ENCODE measurements at places on chromosomes 7 and 10. TPM values are rescaled to one million over a fixed set of nuclear protein-coding genes. Genes with fewer than 3 reads are reported as not detected.
A peak's percentile ranks its signal among the peaks of the same experiment; 100 is the strongest.

GRCh38 chr7:67863911-67864310, 867.3 kb downstream of the TYW1 start:
- H3K27me3 ChIP-seq, result no peaks in the 10 kb centered on the region
- H3K36me3 ChIP-seq, result no peaks in the 10 kb centered on the region
- H3K27ac ChIP-seq, result no peak overlapping the region
- no peak for DNase-seq
- H3K4me3 ChIP-seq, result no peak overlapping the region

DNA sequence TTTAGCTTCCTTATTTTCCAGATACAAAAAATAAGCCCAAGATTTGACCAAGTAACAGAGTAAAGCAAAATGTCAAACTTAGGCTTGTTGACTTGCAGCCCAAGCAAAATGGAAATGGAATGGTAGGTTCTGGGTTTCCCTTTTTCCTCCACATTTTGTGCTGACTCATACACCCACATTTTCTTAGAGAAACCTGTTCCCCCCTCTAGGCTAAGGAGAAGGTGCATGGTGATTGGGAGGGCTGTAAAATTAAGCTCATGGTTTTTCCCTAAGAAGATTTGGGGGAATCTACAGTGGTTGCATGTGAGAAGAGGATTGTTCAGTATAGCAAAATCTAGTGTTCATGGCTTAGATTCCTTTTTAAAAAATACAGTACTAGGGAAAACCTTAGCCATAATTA, 127.4 kb downstream of the ARL4A start:
- DNase-seq, result no peak
- no peak overlapping the region for H3K4me3 ChIP-seq
- H3K27ac ChIP-seq, result no peak overlapping the region
- H3K4me1 ChIP-seq, result no peaks in the 10 kb centered on the region
- no peaks in the 10 kb centered on the region for H3K36me3 ChIP-seq
- H3K27me3 ChIP-seq, result no peaks in the 10 kb centered on the region

GRCh38 chr10:20908391-20908790, 11.3 kb upstream of the NEBL start:
- H3K4me3 ChIP-seq, result no peak overlapping the region
- no peak for DNase-seq
- no peaks in the 10 kb centered on the region for H3K36me3 ChIP-seq
- no peaks in the 10 kb centered on the region for H3K27me3 ChIP-seq
- H3K4me1 ChIP-seq, result no peaks in the 10 kb centered on the region

GRCh38 chr10:52940921-52941320, 168.3 kb upstream of the MBL2 start:
- no peak overlapping the region for H3K27ac ChIP-seq
- no peaks in the 10 kb centered on the region for H3K4me1 ChIP-seq
- H3K36me3 ChIP-seq, result no peaks in the 10 kb centered on the region
- H3K4me3 ChIP-seq, result no peak overlapping the region
- H3K27me3 ChIP-seq, result no peaks in the 10 kb centered on the region
- DNase-seq, result no peak

DNA sequence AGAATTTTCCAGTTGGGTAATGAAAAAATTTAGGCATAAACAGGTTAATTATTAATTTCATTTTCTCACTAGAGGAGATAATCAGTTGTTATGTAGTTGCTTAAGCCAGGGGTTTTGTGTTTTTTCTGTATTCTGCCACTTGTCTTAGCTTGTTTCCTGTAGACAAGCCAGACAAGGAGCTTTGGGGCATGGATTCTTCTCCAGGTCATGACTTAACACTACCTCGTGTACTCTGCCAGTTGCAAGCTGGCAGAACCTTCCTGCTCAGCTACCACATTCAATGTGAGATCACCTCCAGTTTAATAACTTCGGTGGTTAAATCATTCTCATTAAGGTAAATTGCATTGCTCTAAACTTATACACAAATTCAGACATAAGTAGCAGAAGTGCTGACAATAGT, 1.8 kb downstream of the CCM2 start:
- no peaks in the 10 kb centered on the region for H3K27me3 ChIP-seq
- no peaks in the 10 kb centered on the region for H3K36me3 ChIP-seq
- peak overlapping the region; percentile 93 for H3K4me3 ChIP-seq

DNA sequence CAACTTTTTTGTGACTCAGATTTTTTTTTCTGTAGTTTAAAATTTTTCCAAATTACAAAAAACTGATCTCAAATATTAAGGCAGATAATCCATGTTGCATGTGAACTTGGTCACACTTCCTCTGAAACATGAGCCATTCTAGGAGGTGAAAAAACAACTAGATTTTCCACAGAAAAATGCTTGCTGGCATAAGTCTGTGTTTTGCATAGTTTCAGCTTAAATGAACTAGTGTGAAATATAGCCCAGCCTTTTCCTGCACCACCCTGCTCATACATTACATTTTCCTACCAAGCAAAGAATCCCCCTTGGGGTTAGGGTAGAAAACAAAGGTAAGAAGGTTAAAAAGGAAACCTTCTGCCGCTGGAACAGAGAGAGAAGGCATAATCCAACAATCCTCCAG, 48.2 kb downstream of the SLC25A13 start:
- H3K27ac ChIP-seq, result no peak overlapping the region
- H3K36me3 ChIP-seq, result no peaks in the 10 kb centered on the region
- no peak overlapping the region for H3K4me3 ChIP-seq

DNA sequence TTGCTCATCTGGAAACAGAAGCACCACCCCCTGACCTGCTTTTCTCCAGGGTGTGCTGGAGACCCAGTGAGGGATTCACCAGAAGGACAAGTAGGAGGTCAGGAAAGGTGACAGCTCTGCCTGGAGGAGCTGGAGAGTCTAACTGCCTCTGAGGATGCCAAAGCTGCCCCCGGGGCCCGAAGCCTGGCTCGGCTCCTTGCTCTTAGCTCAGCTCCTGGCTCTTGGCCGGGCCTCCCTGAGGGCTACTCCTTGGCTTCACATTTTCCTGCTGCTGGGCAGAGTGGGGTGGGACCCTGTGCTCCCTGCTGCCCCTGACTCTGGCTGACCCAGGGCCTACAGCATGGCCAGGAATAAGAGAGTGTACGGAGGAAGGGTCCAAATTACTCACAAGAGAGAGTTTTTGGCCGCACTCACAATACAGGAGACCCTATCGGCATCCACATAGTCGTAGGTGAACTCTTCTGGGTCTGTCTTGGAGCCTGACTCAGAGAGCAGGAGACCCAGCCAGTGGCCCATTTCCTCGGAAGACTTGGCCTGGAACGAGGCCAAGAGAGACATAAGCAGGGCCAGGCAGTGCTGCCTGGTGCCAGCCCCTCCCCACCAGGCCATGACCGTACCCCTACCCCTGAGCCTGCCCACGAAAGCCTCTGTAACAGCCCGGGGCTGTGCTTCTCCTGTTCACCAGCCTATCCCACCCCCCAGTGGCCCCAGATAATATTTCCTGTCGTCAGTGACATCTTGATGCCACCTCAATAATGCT, 63.1 kb downstream of the VWA2 start:
- H3K4me3 ChIP-seq, result no peak overlapping the region
- DNase-seq, result no peak
- H3K27ac ChIP-seq, result no peak overlapping the region
- H3K36me3 ChIP-seq, result no peaks in the 10 kb centered on the region
- H3K4me1 ChIP-seq, result peaks cover 19% of the 10 kb centered on the region

Gene GARIN1A
- 5.9 TPM for total RNA-seq

Gene DYDC2
- total RNA-seq, result not detected

Gene TFR2
- 0.50 TPM for total RNA-seq

Gene CPA1
- total RNA-seq, result not detected

Gene SHLD2
- total RNA-seq, result 23.2 TPM
